ENCODE measurements at places on chromosomes 11 and 22.

- DNase-seq, result peak; percentile 20
Observed at GRCh38 chr11:111871693-111872161, 346 bp upstream of the ALG9 start.

DNA sequence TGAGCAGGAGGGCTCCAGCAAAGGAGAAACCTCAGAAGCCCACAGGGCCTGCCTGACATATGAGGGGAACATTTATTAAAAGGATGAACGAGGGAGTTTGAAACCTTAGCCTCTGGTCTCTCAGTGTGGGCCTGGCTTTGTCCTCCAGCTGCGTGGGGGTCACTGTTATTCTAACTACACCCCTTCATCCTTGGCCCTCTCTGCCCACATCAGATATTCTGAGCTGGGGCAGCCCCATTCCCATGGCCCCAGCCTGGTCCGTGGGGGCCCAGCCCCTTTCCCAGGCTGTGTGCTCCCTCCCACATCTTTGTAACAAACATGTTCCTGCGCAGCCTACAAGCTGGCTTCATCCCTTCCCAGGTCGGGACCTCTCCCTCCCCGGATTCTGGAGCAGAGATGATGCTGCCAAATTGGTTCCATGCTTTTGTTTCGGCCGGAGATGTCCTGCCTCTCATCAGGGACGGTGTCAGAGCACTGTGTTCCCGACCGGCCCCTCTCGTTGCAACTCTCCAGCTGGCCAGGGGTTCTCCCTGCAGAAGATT, 4.0 kb downstream of the FXYD6 start:
- no peak for DNase-seq

DNA sequence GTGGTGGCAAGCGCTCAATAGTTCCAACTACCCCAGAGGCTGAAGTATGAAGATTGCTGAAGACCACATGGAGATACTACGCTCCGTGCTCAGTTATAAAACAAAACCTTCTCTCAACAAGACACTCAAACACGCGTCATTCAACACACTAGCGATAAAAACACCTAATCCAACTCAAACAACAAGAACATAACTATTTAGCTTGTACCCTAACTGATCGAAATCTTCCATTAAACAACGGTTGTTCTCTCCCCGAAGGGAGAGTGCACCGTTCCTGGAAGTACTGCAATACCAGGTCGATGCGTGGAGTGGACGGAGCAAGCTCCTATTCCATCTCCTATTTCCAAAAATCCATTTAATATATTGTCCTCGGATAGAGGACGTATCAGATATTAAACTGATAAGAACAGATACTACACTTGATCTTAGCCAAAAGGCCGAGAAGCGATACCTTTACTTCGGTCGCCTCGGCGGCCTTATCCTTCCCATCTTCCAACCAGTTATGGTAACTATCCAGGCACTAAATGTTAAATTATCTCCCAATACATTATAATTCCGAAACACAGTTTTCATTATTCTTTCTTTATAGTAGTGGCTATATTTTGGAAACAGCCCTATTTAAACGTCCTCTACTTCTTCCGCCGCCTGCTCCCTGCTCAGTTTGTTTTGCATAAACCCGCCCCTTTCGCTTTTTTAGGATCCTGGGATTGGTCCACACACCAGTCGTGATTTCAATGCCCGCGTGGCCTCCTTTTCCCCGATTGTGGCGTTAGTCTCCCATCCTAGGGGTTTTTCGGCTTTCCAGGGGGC, 2.2 kb upstream of the WDR74 start:
- peak; percentile 87 for DNase-seq

- no peak for DNase-seq
Observed at GRCh38 chr22:17871726-17872458, 97.6 kb upstream of the BID start.

DNA sequence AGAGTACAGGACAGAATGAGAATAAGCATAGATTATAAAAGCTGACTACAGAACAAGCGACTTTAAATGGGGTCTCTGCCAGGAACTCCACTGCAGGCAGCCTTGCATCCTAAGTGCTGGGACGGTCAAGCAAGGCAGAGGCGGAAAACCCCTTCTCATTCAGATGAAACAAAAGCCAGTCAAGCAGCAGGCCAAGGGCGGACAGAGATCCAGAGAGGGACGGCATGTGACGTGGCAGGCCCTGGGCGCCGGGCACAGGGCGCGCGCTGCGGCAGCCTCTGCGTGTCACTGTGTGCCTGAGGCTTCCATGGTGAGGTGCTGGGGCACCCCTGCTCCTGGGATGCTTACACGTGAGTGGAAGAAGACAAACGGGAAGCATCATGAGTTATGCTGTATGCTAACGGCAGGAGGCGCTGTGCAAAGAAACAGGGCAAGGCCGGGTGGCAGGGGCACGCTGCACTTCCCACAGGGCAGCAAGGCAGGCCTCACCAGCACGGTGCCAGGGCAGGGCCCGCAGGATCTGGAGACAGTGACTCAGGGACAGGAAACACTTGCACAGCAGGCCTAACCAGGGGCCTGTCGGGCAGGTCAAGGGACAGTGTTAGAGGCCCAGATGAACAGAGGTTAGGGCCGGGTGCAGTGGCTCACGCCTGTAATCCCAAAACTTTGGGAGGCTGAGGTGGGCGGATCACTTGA, 6.2 kb downstream of the TOLLIP start:
- no peak for DNase-seq

DNA sequence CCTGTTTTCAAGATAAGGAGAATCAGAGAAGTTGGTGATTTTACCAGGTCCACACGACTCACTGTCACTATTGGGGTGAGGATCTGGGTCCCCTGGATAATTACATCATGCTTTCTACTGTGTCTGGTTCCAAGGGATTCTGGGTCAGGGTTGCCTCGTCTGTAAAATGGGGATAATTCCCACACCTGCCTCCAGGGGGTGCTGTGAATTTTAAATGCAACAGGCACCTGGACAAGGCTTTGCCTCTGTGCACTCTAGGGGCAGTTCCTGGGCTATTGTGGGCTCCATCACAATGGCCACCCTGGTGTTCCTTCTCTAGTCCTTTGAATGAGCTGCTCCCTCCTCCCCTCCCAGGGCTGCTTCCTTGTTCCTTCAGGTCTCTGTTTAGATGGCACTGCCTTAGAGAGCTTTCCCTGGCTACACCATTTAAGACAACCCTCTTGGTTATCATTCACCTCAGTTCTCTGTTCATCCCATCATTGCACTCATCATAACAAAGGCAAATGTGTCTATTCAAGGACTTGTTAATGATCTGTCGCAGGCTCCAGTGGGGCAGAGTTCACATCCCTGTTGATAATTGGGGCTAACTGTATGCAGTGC, 178.6 kb downstream of the MIAT start:
- DNase-seq, result peak; percentile 62

- DNase-seq, result no peak
Observed at GRCh38 chr11:34074391-34074790, 22.9 kb downstream of the CAPRIN1 start.
